ENCODE measurements at places on chromosomes 6 and 20.

GRCh38 chr6:38273325-38273724, 366.4 kb downstream of the BTBD9 start:
- no peak for DNase-seq

- DNase-seq: no peak
Observed at GRCh38 chr6:33008944-33009861, at the start of gene HLA-DOA. TSS of gene HLA-DOA (minus strand) at chr6:33009591.

DNA sequence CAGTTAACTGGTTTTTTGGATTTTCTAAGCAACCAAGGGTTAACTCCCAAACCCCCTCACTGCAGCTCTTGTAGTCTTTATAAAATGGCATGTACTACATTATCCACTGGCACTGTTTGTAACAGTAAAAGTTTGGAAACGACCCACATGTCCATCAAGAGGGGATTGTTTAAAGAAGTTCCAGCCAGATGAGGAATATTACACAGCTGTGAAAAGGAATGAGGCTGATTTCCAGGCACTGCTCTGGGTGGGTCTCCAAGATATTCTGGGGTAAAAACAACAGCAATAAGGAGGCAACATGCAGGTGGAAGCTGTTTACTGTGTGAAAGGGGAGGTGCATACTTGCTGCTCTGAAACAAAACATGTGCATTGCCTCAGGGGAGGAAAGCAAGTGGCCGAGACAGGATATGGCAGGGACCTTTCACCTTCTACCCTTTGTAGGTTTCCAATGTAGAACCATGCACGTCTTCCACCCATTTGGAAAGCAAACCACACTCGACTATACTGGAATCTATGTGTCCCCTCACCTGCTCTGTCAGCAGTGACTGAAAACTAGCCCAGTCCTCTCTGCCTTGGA, 51.9 kb downstream of the GRM4 start:
- no peak for DNase-seq

- no peak for DNase-seq
Observed at GRCh38 chr6:151440930-151441329, 11.0 kb downstream of the RMND1 start.

GRCh38 chr6:168452685-168453377, 11.8 kb downstream of the SMOC2 start:
- no peak for DNase-seq

- DNase-seq: no peak
Observed at GRCh38 chr6:18076231-18076630, 46.2 kb downstream of the NHLRC1 start.

GRCh38 chr6:107972413-107973096, 14.5 kb upstream of the SEC63 start:
- DNase-seq: no peak

DNA sequence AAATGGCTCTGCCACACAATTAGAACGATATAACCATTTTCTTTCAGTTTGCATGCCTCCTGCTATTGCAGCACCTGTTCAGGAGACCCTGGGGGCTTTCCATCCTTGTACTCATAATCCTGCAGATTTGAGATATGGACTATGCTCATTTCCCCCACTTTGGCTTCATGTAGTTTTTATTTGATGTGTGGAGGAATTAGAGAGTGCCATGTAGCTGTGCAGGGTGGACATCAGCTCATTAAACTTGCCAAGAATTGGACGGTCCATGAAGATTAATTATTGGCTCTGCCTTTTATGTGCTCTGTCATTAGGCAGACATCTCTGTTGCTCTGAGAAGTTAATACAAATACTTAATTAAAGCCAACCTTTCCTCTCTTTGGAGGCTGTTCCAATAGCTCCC, 66.2 kb upstream of the CD83 start:
- DNase-seq: no peak

- DNase-seq: no peak
Observed at GRCh38 chr6:102581378-102582124, 1188.0 kb downstream of the GRIK2 start.

DNA sequence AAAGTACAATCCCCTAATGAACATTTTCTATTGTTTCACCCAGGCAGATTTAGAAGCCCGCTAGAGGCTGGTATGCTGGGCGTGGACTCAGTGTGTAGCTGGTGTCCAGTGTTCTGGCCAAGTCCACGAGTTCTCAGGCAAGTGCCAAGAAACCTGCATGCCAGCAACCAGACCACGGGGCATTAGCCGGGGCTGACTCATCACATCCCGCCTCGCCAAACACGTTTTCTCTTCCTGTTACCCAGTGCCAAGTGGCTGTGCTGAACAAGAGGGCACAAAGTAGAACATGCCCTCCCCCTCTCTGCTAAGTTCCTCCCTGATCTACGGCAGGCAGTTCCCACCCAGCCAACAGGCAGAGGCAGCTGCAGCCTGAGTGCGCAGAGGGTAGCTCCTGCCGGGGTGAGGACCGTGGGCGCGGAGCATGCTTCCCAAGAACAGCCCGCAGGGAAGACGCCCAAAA, 29.6 kb downstream of the RAMACL start:
- peak; percentile 72 for DNase-seq

GRCh38 chr6:169163411-169163901, 90.2 kb downstream of the THBS2 start:
- DNase-seq: no peak

DNA sequence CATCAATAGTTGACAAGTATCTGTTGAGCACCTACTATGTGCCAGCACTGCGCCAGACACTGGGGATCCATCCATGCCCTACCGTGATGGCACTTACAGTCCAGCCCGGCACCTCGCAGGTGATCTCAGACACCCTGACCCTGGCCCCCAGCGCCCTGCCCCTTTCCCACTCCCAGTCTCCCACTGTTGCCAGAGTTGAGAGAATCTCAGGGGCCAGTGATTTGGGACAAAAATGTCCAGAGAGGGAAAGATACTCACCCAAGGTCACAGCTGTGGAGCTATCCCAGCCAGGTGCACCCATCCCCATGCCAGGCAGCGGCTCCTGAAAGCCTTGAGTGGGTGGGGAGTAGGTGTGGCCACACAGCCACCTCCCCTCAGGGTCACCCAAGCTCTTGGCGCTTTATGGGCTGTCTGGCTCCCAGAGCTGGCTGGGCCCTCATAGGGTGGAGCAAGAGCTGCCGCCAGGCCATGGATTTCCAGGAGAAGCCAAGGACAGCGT, 3.3 kb downstream of the PI16 start:
- DNase-seq: no peak

DNA sequence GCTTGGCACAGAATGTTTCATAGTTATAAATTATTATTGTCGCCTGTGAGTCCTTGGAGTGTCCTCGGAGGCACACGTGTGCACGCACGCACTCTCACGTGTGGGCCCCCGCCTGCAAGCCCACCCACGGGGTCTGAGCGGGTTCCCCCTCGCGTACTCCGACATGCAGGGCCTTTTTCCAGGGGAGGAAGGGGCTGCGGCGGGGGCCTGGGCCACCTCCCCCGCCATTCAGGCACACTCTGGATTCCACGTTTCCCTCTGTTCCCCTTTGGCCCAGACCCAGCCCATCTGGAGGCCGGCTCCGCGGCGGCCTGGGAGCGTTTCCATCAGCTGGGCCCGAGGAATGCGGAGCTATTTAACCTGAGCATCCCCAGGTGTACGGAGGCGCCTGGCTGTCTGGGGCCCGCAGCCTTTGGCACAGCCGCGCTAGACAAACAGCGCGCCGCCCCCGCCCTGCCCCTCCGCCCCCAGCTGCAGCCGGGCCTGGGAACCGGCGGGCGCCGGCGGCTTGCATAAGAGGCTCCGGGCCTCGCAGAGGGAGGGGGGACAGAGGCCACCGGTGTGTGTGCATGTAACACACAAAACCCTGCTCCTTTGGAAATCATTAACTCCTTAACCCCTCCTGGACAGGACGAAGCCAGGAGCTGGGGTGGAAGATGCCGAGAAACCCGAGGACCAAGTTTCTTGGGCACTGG, 3.3 kb downstream of the ID1 start:
- peak; percentile 96 for DNase-seq

DNA sequence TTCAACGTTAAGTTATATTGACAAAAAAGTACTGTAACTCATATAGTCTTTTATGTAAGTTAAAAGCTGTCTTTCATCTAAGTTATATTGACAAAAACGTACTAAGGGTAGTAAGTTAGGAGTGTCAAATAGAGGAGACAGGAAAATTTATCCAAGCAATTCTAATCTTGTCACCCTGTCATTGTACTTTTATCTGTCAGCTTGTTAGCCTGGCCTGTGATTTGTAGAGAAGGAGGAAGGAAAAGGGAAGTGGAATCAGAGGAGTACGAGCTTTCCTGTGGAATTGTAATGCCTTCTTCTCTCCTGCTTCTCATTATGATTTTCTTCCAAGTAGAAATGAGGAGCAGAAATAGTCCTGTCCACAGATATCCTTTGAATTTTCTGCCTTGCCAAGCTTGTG, 18.8 kb downstream of the KCTD20 start:
- DNase-seq: no peak

DNA sequence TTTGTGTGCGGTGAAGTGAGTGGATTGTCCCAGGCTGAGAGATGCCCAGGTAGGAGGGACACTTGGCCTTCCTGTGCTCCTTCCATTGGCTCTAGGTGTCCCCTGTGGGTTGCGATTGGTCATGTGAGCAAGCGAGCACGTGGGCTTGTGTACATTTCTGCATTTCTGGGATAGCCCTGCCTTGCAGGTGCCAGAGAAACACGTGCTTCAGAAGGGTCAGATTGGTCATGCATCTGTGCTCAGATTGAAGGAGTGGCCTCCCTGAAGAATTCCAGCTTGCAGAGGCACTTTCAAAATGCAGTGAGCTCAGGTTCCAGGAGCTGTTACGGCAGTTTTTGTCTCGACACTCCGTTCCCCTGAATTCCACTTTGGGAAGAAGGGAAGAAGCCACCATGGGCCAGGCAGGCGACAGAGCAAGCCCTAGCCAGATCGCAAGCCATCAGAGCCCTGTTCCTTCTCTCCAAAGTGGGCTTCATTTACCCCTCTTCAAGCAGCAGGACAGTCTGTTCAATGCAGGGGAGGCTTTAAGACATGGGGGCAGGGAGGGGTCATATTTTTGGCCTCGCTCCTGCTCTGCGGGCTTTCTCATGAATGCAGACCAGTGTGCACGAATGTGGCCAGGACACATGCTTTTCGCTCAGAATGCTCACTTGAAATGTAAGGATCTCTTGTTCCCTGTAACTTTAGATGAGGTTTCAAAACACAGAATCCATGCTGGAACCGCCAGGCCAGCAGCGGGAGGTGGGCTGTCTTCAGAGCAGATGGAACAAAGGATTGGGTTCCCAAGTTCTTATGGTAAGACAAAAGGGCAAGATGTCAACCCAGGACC, 78.6 kb upstream of the AKAP12 start:
- peak; percentile 83 for DNase-seq

DNA sequence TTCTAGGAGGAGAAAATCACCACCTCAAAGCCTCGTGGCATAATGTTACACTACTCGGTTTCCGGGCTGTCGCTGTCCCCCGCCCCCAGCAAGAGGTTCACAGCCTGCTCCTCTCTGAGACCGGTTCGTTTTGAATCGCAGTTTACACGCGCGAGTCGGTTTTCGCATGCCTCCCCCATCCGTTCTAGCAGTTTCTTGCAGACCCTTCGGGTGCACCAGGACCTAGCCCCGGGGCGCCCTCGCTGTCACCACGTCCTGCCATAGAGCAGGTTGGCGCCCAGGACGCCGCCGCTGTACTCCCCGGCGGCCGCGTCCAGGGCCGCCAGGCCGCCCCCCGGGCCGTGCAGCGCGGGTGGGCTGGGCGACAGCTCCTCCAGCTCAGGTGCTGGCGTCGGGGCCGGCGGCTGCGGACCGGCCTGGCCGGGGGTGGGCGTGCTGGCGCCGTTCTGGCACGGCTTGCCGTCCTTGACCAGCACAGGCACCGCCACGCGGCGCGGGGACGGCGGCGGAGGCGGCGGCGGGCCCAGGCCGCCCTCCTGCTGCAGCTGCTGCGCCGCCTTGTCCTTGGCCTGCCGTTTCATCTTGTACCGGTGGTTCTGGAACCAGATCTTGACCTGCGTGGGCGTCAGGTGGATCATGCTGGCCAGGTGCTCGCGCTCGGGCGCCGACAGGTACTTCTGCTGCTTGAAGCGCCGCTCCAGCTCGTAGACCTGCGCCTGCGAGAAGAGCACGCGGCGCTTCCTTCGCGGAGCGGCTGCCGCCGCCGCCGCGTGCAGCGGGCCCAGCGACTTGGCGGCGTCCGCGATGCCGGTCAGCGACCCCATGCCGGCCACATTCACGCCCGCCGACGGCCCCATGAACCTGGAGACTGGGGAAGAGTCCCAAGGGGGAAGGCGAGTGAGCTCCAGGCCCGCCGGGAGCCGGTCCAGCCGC, 1.4 kb downstream of the NKX2-4 start:
- no peak for DNase-seq

Data from DMS79 (cell line).